CD4-positive, alpha-beta T cell treated with Interleukin-17A for 1 hour (primary cell): ENCODE measurements at places on chromosomes 4 and X.

GRCh38 chrX:153440556-153441135 is 5.2 kb downstream of the TREX2 start:
- no peak for DNase-seq

GRCh38 chr4:67343199-67343598 is 202.1 kb downstream of the CENPC start:
- no peak for DNase-seq

DNA sequence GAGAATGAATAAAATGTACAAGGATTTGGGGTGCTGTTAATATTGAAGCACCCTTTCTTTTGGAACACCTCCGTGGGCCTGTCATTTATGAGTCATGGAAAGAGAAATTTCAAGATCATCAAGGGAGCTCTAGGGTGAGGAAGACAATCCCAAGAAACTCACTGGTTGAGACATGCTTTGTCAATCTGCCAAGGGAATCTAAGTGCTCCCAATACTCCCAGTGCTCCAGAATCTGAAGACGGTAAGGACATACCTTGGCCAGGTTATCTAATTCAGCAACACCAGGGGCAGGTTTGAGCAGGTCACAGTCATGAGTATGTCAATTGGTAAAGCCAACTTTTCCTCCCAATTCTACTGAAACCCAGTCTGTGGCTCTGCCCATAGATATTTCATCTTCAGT is 556.4 kb upstream of the CPEB2 start:
- no peak for DNase-seq

DNA sequence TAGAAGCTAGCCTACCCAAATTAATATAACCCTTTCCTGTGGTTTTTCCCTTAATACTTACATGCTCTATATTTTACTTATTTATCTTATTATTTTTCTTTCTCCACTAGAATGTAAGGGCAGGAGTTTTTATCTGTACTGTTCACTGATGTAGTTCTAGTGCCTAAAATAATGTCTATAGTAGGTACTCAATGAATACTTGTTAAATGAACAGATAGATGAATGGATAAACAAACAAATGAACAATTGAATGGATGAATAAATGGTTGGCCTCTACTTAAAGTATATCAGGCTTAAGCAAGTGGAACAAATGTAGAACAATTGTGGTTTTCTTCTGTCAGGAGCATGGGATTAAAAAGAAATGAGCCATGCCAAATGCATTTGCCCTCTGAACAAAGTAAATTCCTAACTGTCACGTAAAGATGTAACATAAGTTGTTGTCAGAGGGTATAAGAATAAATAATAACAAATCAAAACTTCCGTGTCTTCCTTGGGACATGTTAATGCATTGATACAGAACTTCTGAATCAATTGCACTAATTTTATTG is 54.1 kb downstream of the SYTL5 start:
- DNase-seq, result no peak

GRCh38 chr4:16516796-16517439 is 290.6 kb upstream of the TAPT1 start:
- DNase-seq, result no peak

DNA sequence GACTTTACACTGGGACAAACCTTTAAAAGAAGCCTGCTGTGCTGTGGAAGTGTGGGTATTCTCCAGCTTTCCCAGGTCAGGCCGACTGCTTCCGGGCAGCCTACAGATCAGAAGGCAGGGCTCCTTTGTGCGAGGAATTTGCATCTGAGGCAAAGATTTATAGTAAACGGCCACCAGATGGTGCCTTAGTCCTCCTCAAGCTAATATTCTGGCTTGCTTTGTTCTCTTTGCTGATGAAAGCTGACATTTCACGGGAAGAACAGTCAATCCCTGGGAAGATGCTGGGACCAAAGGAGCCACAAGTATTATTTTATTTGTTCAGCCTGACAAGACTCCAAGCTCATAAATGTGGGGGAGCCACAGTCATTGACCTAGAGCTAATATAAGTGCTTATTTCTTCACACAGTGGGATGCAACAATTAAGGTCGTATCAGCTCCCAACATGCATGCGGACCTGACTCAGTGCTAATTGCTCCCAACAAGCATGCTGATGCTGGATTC is 120.7 kb upstream of the TRIM2 start:
- peak; percentile 64 for DNase-seq

GRCh38 chrX:1330605-1331004 is 6.0 kb upstream of the IL3RA start:
- no peak for DNase-seq

- no peak for DNase-seq
Measured at GRCh38 chr4:80539190-80539589, 203.7 kb downstream of the CFAP299 start.

DNA sequence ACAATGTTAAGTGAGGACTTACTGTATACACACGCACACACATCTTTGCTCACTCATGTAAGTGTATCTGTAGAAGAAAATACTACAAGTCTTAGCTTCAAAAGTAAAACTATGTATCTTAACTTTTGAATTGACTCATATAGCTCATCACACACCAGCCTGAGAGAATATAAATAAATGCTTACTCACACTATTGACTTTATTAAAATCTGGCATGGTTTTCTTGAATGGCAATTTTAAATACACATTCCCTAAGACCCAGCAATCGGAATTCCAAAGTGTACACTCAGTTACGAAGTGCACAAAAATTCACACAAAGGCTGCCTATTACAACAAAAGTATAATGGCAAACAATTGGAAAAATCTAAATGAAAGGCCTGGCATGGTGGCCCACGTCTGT is 2.0 kb downstream of the ERCC6L start:
- DNase-seq, result no peak

GRCh38 chr4:163485589-163485988 is 8.9 kb upstream of the TMA16 start:
- no peak for DNase-seq

DNA sequence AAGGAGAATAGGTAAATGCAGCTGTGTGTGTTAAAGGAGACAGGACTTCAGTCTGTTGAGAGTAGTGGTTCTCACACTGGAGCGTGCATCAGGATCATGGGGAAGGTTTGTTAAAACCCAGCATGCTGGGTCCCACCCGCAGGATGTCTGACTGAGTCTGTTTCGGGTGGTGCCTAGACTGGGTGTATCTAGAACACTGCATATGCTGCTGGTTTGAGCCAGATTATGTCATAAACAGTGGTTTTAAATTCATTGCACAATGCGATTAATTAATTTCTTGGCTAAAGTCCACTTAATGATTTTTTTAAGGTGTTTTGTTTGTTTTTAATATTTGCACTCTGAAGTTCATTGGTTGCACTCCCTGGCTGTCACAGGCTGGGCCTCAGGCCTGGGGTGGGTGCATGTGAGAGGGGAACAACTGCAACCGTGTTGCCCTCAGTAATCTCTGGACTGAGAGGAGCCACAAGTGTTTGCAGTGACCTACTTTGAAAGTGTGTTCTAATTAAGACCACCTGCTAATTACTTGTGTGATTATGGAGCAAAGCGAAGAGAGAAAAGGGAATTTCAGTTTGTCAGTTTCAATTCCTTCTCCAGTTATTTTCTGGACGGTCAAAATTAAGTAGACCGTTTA is 8.3 kb downstream of the HCCS start:
- no peak for DNase-seq

DNA sequence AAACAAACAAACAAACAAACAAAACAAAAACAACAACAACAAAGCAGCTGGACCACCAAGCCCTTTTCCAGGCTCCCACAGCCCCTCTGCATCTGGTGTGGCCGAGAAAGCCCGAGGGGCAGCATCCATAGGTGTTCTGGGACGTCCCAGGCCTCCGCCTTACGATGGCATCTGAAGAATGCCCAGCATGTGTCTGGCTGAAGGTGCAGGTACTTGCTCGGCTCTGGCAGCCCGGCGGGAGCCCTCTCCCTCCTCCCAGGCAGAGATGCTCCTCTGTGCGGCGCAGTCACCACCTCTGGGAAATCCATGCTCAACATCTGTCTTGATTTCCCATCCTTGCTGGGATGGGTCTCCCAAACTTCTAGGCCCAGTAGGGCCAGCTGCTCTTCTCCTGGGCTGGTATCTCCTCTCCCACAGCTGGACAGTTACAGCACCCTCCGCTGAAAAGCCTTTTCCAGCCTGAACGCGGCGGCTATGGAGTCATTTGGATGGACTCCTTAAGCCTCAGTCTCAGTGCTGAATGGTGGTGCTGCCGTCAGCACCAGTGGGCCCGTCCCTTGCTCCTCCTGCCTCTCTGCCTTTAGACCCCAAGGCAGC is 4.3 kb downstream of the PSAPL1 start:
- no peak for DNase-seq

- DNase-seq, result no peak
Measured at GRCh38 chr4:121686255-121686654, 10.5 kb downstream of the ANXA5 start.

DNA sequence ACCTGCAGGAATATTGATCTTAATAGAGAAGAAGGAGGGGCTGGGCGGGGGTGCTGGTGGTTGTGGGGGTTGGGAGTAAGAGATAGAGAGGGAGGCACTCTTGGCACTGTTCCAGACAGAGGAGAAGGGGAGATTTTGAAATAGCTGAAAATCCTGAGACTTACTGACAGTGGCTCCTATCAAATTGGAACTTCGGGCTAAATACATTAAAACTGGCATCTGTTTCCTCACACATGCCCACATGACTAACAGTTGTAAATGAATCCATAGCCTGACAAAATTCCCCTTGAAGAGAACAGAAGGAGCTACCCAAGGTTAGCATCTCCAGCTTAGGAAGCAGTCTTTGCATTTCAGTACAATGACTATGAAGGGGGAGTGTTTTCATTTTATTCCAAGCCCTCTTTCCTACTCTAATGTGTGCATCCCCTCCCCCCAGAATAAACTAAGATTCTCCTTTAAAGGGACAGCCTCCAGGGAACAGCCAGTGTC is 1.4 kb downstream of the DCX start:
- no peak for DNase-seq

- no peak for DNase-seq
Measured at GRCh38 chr4:85748654-85749053, 273.7 kb downstream of the ARHGAP24 start.

DNA sequence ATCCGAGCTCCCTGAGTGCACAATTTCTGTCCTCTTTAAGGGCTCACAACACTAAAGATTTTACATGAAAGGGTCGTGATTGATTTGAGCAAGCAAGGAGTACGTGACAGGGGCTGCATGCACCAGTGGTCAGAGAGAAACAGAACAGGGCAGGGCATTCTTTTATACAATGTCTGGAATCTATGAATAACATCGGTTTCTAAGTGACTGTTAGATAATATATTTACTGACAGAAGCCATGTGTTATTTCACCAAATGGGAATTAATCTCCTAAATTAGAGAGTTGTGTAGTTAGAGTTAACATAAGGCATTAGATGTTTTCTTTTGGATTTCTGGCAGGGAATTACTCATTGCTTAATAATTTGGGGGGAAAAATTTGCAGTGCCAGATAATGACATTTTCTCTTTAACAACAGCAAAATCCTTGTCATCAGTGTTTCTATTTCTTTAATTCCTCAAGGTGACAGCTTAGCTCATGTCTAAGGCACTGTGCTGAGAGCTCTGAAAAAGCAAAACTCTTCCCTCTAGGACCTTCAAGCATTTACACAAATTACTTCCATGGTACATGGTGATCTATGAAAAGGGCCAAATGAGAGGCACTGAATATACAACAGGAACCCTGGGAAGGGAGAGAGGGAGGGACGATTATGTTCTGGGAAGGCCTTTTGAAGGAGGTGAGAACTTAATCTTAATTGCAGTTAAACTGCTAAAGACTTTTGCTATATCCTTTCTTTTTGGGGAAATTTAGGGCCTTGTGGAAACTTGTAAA is 145.0 kb downstream of the RTL3 start:
- DNase-seq, result no peak

GRCh38 chr4:183763990-183764754 is 105.1 kb downstream of the TRAPPC11 start:
- DNase-seq, result no peak

GRCh38 chr4:107718351-107718965 is 1.6 kb downstream of the PAPSS1 start:
- no peak for DNase-seq

GRCh38 chr4:183255487-183255886 is 64.6 kb downstream of the CLDN22 start:
- DNase-seq, result no peak

DNA sequence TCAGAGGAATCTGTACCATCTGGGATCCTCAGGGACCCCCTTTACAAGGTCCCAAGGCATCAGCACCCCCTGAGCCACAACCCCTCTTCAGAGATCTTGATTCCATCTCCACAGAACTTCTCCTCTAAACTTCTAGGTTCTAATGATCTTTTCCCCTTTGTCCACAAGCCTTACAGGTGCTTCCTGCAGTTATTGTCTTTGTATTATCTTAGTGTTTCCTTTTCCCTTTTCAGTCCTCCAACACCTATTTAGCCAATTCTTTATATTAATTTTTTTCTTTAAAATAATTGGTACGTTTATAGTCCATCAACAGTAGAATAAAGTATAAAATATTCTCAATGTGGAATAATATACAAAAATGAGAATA is 35.2 kb upstream of the FAM241A start:
- no peak for DNase-seq

- DNase-seq, result no peak
Measured at GRCh38 chr4:15295421-15296162, 132.2 kb upstream of the C1QTNF7 start.

DNA sequence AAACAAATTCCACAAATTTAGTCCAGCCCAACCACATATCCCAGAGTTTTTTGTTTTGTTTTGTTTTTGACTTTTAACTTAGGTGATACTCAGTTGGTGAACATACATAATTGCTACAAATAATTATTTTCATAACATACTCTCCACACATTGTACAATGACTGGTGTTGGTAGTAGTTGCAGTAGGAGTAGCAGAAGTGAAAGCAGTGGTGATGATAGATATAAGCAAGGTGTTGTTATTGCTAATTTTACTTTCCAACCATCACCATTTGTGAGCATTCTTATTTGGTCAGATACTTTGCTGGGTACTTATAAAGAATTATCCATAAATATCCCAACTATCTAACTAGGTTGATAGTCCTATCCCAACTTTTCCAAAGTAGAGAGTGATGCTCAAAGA is 47.3 kb downstream of the ARHGAP24 start:
- DNase-seq, result no peak

DNA sequence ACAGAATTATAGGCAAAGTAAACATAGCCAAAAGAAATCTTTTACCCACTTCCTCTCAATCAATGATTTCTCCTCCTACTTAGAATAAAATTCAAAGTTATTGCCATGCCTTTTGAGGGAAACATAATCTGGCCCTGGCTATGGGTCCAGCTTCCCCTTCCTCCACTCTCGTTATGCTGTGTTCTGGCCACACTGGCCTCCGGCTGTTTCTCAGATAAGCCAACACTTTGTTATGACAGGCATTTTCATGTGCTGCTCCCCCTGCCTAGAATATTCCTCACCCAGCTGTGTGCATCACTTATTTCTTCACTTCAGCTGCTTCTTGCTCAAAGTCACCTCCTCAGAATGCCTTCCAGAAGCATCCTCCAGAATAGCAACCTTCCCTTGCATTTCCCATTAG is 386.6 kb upstream of the AADAT start:
- DNase-seq, result no peak

- no peak for DNase-seq
Measured at GRCh38 chr4:135244056-135244455, 1042.5 kb upstream of the PABPC4L start.

DNA sequence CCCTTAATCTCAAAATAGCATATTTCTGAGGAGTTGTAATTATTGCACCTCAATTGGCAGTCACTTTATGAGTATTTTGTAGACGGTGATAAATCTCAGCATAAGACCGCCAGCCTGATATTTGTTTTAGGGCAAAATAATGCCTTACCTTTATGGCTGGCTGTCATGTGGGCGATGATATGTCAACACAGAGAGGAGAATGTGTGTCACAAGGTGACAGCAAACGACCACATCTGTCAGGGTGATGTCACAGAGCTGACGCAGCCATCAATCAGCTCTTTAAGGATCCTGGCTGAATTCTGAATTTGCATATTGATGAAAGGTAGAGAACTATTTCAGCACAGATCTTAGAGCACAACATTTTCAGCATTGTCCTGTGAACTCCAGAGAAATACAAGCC is 209.7 kb downstream of the CEP135 start:
- no peak for DNase-seq
